ENCODE measurements at places on chromosomes 16 and 17.

GRCh38 chr16:11401161-11402050 is 56.1 kb downstream of the RMI2 start:
- peak; percentile 84 for DNase-seq

DNA sequence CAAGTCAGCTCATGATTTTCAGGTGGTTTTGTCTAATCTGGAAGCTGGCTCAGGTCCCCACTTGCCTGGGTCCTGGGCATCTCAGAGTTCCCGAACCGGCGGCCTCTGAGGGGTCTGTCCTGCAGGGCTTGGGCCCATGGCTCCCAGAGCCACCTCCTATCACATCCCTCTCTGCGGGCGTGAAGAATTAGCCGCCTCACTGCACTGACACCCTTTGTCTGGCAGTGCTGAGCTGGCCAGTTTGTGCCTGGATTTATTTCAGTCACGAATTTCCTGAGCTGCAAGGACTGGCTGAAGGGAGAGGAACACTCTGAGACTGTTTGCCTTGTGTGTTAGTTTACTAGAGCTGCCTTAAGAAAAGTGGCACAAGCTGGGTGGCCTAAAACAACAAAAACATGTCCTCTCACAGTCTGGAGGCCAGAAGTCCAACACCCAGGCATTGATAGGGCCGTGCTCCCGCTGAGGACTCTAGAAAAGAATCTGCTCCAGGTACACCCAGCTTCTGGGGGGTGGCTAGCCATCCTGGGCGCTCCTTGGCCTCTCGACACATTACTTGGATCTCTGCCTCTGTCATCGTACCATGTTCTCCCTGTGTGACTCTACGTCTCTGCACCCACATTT is 217.5 kb upstream of the DYNLRB2 start:
- DNase-seq, result peak; percentile 68

GRCh38 chr17:81719410-81720266 is 7.6 kb downstream of the SLC25A10 start:
- DNase-seq, result no peak

DNA sequence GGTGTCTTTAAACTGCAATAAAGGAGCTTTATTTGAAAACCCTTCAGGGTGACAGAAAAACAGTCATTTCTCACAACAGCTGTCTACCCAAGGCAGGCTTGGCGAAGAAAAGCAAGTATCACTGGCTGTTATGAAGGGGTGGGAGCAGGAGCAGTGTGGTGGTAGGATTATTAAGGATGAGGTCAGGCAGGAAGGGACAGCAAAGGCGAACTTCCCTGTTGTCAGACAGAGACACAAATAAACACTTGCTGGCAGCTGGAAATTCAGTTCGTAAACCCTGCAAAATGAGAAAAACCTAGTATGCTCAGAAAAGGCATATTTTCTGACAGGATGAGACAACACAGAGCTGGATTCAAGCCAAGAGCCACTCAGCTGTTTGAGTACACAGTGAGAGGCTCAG is 416.3 kb upstream of the CDH5 start:
- DNase-seq, result no peak

GRCh38 chr16:75727221-75727620 is 931 bp upstream of the CPHXL start:
- no peak for DNase-seq

DNA sequence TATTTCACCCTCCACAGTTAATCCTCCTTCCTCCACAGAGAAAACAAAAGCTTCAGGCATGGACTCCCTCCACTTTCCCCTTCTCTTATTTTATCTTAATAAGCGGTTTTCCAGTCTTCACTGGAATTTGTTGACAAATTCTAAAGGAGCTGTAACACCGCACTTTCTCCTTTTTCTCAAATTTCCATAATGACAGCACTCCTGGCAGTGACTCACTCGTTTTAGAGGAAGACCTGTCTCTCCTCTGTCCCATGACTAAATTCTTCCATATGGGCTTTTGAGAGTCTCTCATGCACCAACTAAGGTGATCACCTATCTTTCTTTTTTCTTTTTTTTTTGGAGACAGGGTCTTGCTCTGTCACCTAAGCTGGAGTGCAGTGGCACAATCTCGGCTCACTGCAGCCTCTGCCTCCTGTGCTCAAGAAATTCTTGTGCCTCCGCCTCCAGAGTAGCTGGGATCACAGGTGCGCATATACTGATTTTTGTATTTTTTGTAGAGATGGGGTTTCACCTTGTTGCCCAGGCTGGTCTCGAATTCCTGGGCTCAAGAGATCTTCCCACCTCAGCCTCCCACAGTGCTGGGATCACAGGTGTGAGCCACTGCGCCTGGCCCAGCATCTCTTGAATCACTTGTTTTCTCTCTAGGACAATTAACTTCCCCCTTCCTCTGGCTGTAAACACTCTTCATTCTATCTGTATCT is 7.7 kb downstream of the ITGAM start:
- no peak for DNase-seq

- DNase-seq, result no peak
Measured at GRCh38 chr17:20205609-20206008, 196.4 kb downstream of the SPECC1 start.
